ENCODE measurements at places on chromosomes 7 and 10.

DNA sequence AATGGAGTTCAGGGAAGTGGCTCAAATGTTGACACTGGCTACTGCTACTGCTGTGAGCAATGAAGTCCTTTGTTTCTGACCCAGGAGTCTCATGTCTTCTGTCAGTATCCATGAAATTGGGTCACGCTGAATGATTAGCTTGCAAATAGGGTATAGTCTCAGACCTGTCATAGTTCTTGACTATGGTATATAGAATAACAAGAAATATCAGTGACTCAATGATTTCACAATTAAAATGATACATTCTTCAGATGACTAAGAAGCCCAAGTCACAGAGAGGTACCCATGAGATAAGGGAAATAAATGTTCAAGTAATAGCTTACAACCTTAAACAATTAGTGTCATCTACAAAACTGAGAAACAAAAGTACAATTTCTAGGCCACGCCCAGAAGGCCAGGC, 89.3 kb downstream of the LYZL2 start:
- DNase-seq = no peak

DNA sequence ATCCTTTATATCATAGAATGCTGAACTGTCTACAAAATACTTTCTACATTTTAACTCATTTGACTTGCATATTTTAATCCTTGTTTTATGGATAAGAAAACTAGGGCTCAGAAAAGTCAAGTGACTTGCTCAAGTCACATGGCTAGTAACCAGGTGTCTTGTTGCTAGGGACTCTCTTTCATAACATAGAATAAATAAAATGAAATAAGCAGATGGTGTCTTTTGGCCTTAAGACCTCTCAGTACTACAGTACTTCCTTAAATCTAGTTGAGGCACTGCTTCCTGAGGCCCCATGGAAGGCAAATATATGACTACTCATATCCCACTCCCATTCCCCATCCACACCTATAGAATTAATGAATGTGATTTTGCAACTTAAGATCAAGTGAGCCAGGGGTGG, 87.9 kb downstream of the CDK6 start:
- no peak for DNase-seq

DNA sequence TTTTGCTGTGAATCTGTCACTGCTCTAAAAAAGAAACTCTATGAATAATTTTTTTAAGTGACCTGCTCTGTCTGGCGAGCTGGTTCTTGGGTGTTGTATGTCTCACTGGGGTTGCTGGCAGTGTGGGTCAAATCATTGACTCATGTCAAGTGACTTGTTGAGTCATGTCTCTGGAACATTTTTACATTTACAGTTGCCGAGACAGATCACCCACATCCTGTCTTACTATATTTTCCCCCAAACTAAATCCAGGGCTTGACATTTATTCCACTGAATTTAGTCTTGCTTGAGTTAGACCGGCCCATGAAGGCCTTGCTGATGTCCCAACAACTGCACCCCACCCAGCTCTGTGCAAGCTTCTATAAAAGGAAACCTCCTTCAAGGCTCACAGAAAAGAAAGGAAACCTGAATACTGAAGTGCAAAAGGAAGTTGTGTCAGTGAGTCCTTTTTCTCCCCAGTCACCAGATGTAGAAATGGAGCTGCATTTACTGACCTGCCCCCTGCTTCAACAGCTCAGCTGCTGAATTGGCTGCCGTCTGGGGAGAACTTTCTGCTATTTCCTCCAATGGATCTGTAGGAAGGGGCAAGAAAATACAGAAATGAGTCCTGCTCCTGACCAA, 290.3 kb downstream of the TNS3 start:
- DNase-seq = peak; percentile 94

DNA sequence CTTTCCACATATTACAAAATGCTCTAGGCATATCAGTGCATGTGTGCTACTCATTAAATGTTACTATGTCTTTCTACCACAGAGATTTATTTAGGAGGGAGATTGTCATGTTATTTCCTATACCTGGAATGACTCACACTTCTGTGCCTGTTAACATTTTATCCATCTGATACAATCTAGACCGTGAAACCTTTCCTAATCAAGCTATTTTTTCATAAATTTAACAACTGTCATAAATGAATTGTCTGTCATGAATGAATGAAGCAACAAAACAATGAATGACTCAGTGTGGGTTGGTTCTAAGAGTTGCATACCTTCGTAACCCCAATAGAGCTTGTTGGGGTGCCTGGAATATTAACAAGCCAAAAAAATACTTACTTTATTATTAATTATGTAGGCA, 554.3 kb downstream of the GRM8 start:
- DNase-seq = peak; percentile 34

DNA sequence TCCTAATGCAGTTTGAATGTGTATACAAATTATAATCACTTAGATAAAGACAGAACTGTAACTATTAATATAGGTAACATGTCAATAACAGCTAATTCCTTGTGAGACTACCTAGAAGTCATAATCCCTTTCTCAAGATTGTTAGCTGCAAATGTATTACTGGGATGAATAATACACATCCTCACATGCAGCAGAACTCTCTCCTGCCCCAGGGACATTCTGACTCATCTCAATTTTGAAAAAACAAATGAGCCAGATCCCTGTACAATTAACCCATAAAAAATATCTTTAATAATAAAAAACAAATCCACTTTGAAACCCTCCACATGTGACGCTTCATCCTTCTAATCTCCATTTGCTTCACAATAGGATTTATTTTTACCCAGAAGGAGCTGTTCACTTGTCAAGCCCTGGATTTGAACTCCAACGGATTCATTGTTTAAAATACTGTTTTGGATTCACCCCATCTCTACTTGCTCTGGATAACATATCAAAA, 428.4 kb upstream of the TEX47 start:
- no peak for DNase-seq

DNA sequence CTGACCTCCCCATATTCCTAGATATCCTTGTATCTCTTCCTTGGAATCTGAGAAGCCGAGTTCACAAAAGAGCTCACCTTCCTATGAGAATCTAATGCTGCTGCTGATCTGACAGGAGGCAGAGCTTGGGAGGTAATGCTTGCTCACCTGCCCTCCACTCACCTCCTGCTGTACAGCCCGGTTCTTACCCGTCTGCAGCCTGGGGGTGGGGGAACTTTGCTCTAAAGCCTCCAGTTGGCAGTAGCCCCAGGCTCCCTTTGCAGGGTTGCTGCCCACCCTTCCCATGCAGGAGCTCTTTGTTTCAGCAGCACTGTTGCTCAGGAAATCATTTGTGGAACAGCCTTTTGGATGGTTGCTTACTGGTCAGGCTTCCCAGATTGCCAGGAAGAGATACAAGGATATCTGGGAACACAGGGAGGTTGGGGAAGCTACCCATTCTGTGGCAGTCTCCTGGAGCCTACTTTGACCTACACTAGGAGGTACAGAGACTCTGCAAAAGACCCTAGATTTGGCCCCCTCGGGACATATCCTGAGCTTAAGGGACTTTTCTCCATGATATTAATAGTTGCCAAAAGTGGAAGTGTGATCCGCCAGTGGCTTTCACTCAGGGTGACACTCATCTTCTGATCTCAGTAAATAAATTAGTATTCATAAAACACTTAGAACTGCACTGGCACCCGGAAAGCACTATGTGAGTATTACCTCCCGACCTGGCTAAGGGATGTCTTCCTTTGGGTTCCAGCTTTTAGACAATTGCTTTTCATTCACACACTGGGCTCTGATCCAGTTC, 363.7 kb upstream of the PODXL start:
- no peak for DNase-seq

- no peak for DNase-seq
Observed at GRCh38 chr7:144528536-144529045, 125.1 kb upstream of the NOBOX start.

- no peak for DNase-seq
Observed at GRCh38 chr7:54398863-54399262, 143.3 kb upstream of the VSTM2A start.

GRCh38 chr7:28484606-28484935, 72.3 kb downstream of the CREB5 start:
- DNase-seq = no peak

- no peak for DNase-seq
Observed at GRCh38 chr7:15096853-15097252, 194.3 kb upstream of the DGKB start.

Data from RWPE1 (cell line).